ENCODE measurements at places on chromosomes 3 and 15.

- no peak for DNase-seq
Observed at GRCh38 chr15:67784856-67785430, 40.4 kb upstream of the SKOR1 start.

DNA sequence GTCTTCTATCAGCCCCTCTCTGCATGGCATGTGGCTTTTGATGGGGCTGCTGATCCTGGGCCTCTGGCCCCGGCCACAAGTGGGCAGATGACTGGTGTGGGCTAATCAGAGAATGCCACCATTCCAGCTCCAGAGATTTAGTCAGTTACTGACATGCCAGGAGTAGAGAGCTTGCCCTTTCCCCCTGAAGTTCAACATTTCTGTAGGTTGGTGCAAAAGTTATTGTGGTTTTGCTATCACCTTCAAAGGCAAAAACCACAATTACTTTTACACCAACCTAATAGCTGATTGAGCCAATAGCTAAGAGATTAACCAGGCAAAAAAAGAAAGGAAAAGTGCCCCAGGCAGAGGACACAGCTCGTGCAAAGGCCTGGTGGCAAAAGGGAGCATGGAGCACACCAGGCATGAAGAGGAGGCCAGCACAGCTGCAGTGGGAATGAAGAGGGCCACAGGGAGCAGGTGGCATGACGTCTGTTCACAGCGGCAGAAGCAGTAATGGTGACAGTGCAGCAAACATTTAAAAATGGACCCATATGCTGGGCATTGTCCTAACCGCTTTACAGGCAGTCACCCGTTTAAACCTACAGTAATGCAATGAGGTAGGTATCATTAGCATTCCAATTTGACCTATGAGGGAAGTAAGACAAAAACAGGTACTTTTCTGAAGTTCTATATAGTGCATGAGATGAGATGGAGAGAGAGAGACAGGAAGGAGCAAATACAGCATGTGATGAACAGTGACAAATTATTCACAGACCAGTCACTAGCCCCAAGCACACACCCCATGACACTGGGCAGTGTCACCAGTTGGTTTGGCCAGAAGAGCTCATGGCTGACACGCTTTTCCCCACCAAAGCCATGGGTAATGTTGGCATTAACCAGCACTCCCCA is 373.0 kb upstream of the PROK2 start:
- DNase-seq = no peak

GRCh38 chr3:86814918-86815655 is 175.9 kb downstream of the VGLL3 start:
- DNase-seq = peak; percentile 38

DNA sequence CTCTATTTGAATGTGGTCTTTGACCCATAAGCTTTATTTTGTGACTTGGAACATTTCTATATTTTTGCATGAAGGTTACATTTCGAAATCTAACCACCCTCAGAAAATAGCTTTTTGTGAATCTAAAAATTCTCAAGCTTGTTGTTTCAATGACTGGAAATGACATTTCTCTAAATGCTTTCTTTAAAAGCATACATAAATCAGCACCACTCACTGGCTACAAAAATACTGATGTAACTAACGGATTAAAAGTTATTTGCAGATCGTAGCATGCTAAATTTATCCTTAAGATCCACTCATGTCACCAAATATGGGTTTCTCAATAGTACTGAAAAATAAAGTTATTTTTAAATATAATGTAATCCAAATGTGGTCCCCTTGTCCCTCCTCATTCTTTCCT is 55.2 kb upstream of the ACAN start:
- no peak for DNase-seq

DNA sequence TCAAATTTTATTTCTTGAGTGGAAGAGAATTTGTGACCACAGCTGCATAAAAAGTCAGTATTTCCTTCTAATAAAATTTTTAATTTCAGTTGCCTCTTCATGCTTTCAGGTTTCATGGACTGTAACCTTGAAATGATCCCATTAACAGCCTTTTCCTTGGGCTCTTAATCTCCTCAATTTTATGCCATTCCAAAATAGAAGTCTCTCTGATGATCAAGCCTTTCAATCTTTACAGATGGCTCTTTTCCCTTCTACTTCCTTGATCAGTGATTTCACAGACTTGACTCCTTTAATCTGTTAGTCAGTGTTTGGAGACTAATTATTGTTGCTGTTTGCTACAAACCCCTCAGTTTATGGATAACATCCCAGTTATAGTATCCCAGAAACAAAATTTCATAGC is 11.9 kb downstream of the TSC22D2 start:
- DNase-seq = no peak

Measured in foreskin fibroblast (primary cell).